ENCODE measurements at places on chromosomes 1 and 21.

- H3K27me3 ChIP-seq, result peaks cover 3% of the 10 kb centered on the region
- DNase-seq, result no peak
- no peak overlapping the region for H3K27ac ChIP-seq
- H3K36me3 ChIP-seq, result no peaks in the 10 kb centered on the region
- H3K4me3 ChIP-seq, result no peak overlapping the region
- no peaks in the 10 kb centered on the region for H3K4me1 ChIP-seq
Measured at GRCh38 chr1:68149110-68149798, 83.1 kb downstream of the WLS start.

DNA sequence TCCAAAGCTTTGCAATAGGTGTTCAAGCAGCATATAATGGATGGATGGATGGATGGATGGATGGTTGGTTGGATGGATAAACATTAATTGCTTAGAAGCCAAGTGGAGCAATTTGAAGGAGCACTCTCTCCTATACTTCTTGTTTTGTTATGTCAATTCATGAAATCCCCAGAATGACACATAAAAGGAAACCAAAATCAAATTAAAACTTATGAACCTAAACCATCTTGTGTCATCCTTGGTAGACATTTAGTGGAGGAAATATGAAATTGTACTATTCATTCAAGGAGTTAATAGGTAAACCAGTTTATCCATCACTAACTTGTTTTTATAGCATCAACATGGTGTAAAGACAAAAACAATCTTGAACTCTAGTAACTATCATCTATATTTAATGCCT is 122.5 kb downstream of the NR5A2 start:
- no peaks in the 10 kb centered on the region for H3K36me3 ChIP-seq
- H3K27me3 ChIP-seq, result no peaks in the 10 kb centered on the region
- DNase-seq, result no peak
- no peak overlapping the region for H3K4me3 ChIP-seq

DNA sequence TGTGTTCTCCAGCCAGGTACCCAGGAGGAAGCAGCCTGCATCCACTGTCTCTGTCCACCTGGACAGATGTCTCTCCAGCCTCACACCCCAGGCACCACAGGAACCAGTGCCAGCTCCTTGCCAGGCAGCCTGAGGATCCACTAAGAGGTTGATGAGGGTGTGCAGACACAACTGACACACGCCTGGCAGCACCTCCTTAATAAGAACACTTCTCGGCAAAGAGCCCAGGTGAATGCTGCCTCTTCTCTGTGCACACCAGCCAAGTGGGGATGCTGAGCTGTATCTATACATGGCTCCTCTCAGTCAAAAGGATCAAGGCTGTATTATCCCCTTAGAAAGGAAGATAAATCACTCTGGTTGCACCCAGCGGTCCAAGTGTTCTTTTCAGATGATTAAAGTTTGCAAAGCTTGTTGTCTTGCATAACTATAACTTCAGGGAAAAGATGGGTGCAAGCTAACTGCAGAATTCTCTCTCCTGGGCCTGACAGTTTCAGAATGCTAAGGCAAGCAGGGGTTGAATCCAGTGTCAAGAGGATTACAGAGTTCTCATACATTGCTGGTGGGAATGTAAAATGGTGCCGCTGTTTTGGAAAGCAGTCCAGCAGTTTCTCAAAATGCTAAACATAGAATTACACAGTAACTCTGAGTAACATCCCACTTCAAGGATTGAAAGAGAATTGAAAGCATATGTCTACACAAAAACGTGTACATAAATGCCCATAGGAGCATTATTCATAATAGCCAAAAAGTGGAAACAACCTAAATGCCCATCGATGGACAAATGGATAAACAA is 3.7 kb upstream of the CAPN8 start:
- no peak for DNase-seq
- no peaks in the 10 kb centered on the region for H3K4me1 ChIP-seq
- peaks cover 2% of the 10 kb centered on the region for H3K27me3 ChIP-seq
- H3K27ac ChIP-seq, result no peak overlapping the region
- no peak overlapping the region for H3K4me3 ChIP-seq

DNA sequence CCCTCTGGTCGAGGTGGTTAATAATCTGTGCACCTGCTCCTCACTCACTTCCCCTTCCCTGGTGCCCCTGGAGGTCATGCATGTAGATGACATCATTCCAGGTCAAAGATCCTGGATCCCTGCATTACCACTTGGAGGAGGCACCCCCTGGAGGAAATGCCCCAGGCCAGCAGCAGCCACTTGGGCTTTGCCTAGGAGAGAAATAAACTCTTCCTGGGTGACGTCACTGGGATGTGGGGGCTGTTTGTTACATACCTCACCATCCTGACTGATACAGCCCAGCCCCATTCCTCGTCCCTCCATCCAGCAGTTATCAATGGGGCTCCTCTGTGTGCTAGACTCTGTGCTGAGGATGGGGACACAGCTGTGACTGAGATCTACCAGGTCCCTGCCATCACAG is 433.6 kb downstream of the PTPRU start:
- peaks cover 3% of the 10 kb centered on the region for H3K27me3 ChIP-seq
- H3K36me3 ChIP-seq, result no peaks in the 10 kb centered on the region
- H3K4me1 ChIP-seq, result peaks cover 3% of the 10 kb centered on the region

DNA sequence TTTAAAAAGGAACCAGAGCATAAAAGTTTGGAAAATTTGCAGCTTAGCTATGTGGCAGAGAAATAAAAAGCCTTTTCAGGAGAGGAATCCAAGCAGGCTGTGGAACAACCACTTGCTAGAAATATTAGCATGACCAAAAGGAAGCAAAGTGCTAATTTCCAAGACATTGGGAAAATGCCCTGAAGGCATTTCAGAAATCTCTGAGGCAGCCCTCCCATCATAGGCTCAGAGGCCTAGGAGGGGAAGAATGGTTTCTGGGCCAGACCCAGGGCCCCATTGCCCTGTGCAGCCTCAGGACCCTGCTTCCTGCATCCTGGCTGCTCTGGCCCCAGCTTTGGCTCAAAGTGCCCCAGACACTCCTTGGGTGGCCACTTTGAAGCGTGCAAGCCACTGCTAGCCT is 56.8 kb downstream of the TENT5C start:
- DNase-seq, result no peak
- H3K36me3 ChIP-seq, result peaks cover 5% of the 10 kb centered on the region
- no peak overlapping the region for H3K27ac ChIP-seq
- no peak overlapping the region for H3K4me3 ChIP-seq
- H3K4me1 ChIP-seq, result peaks cover 6% of the 10 kb centered on the region

- H3K27me3 ChIP-seq, result no peaks in the 10 kb centered on the region
- no peaks in the 10 kb centered on the region for H3K36me3 ChIP-seq
- DNase-seq, result no peak
Measured at GRCh38 chr1:164628772-164629171, 69.8 kb downstream of the PBX1 start.

GRCh38 chr1:68633141-68633919 is 136.4 kb upstream of the DEPDC1 start:
- no peaks in the 10 kb centered on the region for H3K36me3 ChIP-seq
- no peak overlapping the region for H3K4me3 ChIP-seq
- H3K4me1 ChIP-seq, result peaks cover 1% of the 10 kb centered on the region
- no peak for DNase-seq
- H3K27ac ChIP-seq, result no peak overlapping the region
- H3K27me3 ChIP-seq, result no peaks in the 10 kb centered on the region

DNA sequence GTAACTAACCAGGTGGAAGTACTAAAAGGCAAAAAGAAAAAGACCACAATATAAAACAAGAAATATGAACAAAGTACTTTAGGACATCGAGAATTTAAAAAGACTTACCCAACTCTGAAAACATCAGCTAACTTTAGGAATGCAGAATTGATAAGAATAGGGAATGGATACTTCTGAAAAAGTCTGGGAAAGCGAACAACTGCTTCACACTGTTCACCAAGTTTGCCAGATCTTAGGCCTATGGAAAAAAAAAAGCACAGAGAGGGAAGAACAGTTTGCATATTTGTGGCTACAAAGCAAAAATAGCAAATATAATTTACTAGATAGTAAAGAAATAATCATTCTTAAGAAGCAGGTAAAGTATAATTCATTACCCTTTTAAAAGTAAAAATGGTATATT is 14.4 kb downstream of the INTS7 start:
- DNase-seq, result no peak
- H3K27ac ChIP-seq, result no peak overlapping the region
- peaks cover 11% of the 10 kb centered on the region for H3K36me3 ChIP-seq
- no peaks in the 10 kb centered on the region for H3K27me3 ChIP-seq
- H3K4me1 ChIP-seq, result no peaks in the 10 kb centered on the region

DNA sequence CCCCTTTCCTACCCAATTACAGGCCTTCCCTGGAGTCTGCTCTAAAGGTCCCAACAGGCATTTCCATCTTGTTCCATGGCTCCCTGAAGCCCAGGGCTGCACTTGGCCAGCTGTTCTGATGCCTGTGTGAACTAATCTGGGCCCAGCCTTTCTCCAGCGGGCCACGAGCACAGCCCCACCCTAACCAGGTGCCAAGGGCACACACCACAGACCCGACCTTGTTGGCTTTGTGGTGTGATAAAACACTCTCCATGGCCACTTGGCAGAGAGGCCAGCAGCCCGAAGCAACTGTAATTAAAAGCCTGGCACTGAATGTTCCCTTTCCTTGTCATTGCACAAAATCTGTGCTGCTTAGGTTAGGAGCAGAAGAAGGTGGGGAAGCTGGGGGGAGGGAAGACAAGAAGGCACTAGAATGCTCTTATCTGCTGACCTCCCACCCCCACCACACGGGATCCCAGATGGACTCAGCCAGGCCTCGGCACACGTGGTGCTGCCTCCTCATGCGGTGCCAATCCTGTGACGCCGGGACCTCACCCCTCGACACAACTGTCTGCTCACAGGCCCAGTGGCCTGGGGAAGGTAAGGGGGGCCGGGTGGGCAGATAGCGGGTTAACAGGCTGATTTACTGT is 9.9 kb downstream of the HCRTR1 start:
- peak overlapping the region; percentile 93 for H3K27ac ChIP-seq
- peak overlapping the region; percentile 67 for H3K4me3 ChIP-seq
- peaks cover 3% of the 10 kb centered on the region for H3K27me3 ChIP-seq
- H3K4me1 ChIP-seq, result peaks cover 23% of the 10 kb centered on the region
- H3K36me3 ChIP-seq, result no peaks in the 10 kb centered on the region
- no peak for DNase-seq
